Naive thymus-derived CD8-positive, alpha-beta T cell (primary cell): ENCODE measurements at places on chromosomes 2 and 18. TPM values are rescaled to one million over a fixed set of nuclear protein-coding genes. Genes with fewer than 3 reads are reported as not detected.

- peaks cover 6% of the 10 kb centered on the region for H3K36me3 ChIP-seq
- peak overlapping the region; percentile 99 for H3K27ac ChIP-seq
- no peak for DNase-seq
- H3K4me3 ChIP-seq, result peak overlapping the region; percentile 58
- no peaks in the 10 kb centered on the region for H3K27me3 ChIP-seq
Measured at GRCh38 chr18:77061946-77062517, 70.6 kb downstream of the MBP start.

DNA sequence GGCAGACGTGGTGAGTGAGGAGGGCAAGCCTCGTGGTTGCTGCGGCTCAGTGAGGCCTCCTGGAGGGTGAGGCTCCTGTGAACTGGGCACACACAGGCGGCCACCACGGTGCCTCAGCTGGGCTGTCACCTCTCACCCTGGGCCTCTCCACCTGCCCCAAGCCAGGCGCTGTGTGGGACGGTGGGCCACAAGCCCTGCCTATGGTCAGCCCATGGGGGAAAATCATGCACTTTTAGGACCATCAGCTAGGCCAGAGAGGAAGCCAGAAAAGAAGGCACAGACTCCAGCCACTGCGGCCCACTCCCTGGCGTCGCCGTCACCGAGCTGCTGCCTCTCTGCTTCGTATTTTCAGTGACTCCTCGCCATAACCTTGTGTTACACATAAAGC is 28.5 kb upstream of the HS6ST1 start:
- H3K27ac ChIP-seq, result no peak overlapping the region
- no peaks in the 10 kb centered on the region for H3K27me3 ChIP-seq
- H3K36me3 ChIP-seq, result no peaks in the 10 kb centered on the region
- H3K4me1 ChIP-seq, result no peaks in the 10 kb centered on the region
- no peak overlapping the region for H3K4me3 ChIP-seq
- DNase-seq, result no peak

GRCh38 chr18:49189772-49190171 is 239.0 kb upstream of the SMAD7 start:
- H3K4me3 ChIP-seq, result no peak overlapping the region
- peaks cover 4% of the 10 kb centered on the region for H3K4me1 ChIP-seq
- H3K36me3 ChIP-seq, result no peaks in the 10 kb centered on the region
- H3K27ac ChIP-seq, result no peak overlapping the region
- no peaks in the 10 kb centered on the region for H3K27me3 ChIP-seq
- no peak for DNase-seq

GRCh38 chr18:67794521-67794920 is 278.0 kb upstream of the DSEL start:
- H3K36me3 ChIP-seq, result no peaks in the 10 kb centered on the region
- no peak for DNase-seq
- H3K27ac ChIP-seq, result no peak overlapping the region
- H3K4me1 ChIP-seq, result no peaks in the 10 kb centered on the region
- H3K27me3 ChIP-seq, result no peaks in the 10 kb centered on the region

DNA sequence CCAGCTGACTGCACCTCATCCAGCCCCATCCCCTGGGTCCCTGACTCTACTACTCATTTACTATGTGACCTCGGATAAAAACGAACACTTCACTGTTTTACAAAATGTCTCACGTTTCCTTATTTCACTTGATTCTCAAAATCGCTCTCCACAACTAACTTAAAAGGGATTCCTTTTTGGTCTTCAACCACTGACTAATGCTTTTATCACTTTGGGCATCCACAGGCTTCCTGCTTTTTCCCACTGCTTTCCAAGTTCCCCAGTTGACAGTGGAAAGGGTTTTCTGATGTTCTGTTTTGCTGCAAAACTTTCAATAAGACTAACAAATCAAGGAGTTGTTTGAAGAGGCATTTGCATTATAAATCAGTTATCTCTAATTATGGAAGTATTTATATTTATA is 24.1 kb downstream of the EIF2AK3 start:
- no peaks in the 10 kb centered on the region for H3K36me3 ChIP-seq
- no peak for DNase-seq
- no peaks in the 10 kb centered on the region for H3K27me3 ChIP-seq
- no peak overlapping the region for H3K4me3 ChIP-seq
- no peak overlapping the region for H3K27ac ChIP-seq
- H3K4me1 ChIP-seq, result peaks cover 40% of the 10 kb centered on the region

DNA sequence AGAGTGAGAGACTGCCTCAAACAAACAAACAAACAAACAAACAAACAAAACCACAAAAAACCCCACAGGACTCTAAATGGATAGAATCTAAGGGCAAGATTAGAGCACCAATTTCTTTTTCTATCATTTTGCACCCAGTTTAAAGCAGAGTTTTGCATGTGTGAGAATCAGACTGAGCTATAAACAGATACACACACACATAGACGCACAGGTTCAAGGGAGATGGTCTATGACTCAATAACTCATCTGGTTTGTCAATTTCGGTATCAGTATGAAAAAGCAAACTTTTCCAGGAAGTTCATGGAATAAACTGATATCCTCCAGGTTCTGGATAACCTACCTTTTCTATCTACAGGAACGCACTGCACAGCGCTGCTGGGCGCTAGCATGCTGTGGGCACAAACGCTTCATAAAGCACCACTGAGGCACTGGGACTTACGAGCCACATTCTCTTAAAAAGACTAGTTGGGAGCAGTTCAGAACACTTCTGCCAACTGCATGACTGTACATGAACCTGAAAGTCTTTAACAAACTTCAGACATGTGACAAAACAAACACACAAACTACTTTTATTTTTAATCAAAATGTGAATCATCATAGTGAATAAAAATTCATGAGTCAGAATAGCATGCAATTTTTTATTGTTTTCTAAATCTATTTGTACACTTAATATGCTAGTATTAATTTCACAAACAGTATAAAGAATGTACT is 46.6 kb downstream of the ID2 start:
- no peaks in the 10 kb centered on the region for H3K4me1 ChIP-seq
- DNase-seq, result no peak
- no peak overlapping the region for H3K27ac ChIP-seq
- no peaks in the 10 kb centered on the region for H3K27me3 ChIP-seq

DNA sequence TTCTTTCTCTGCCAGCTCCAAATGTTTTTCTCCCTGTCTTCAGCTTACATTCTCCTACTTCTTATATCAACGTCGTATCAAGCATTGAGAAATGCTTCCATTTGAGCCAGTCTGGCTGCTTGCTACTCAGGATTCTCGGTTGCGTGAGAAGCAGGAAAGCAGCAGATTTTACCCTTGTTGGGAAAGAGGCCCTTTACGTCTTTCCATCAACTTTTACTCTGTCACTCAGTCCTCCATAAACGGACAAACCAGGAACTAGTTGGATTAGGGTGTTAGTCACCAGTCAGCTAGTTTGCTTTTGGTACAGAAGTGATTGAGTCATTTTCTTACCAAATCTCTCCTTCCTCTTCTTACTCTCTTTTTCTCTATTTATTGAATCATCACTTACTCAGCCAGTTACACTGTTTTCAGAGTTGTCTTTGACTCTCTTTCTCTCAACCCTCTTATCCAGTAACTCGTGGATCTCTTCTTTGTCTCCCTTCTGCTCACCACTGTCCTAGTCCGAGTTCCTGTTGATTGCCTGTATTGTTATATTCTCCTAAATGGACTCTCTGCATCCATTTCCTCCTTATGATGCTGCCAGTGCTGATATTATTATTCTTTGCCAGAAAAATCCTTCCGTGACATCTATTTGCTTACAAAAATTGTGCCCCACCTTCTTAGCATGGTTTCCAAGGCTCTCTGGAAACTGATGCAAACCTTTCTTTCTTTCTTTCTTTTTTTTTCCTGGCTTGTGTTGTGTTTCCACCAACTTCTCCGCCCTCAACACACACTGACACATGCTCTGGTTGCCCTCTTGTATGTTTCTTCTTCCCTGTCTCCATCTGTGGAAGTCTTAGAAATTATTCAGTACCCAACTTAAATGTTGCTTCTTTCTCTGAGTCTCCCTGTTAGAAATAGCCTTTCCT is 61.5 kb downstream of the VRK2 start:
- H3K4me3 ChIP-seq, result no peak overlapping the region
- peaks cover 23% of the 10 kb centered on the region for H3K36me3 ChIP-seq
- no peaks in the 10 kb centered on the region for H3K4me1 ChIP-seq
- H3K27ac ChIP-seq, result no peak overlapping the region
- H3K27me3 ChIP-seq, result no peaks in the 10 kb centered on the region

DNA sequence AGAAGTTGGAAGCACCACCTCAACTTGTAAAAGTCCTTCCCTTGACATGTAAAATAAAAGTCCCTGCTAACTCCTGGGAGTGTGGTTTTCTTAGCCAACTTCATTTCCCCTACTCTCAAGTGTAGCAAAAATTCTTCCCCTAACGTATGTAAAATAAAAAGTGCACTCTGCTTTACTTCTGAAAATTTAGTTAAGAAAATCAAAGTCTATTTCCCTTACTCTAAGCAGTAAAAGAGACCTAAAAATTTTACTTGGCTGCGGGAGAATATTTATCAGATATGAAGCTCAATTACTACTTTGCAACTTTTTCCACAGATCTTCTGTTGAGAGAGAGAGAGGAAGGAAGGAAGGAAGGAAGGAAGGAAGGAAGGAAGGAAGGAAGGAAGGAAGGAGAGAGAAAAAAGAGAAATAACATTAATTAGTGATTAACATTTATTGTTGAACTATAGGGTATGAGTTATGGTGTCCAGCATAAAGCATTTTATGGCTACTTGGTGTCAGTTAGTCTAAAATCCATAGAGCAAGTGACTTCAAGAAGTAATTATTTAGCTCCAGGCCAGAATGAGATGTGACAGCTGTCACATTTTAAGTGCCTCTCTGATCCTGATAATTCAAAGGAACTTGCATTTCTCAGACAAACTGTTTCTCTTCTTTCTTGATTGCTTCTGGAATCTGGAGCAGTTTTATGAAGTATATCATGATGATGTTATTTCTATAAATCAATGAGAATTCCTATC is 210.3 kb downstream of the TMX3 start:
- no peaks in the 10 kb centered on the region for H3K36me3 ChIP-seq
- no peak for DNase-seq
- no peaks in the 10 kb centered on the region for H3K27me3 ChIP-seq
- H3K27ac ChIP-seq, result no peak overlapping the region

DNA sequence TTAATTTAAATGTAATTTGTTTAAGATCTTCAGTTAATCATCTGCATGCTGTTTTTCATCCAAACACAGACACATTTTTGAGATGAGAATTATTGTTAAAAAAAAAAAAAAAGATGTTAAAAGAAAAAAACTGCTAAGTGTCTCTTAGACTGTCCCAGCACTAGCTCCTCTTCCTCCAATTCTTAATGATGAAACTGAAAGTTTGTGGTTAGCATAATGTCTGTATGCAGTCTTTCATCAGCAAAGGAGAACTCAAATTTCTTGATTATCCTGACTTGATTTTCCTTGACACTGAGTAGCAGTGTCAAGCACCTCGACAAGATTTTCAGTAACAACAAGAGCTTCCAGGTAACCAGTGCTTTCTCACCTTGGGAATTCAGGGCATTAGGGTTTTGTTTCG is 274.4 kb downstream of the LRRTM1 start:
- H3K4me1 ChIP-seq, result no peaks in the 10 kb centered on the region
- no peaks in the 10 kb centered on the region for H3K36me3 ChIP-seq
- no peak overlapping the region for H3K4me3 ChIP-seq
- DNase-seq, result no peak
- no peak overlapping the region for H3K27ac ChIP-seq
- H3K27me3 ChIP-seq, result peaks cover 14% of the 10 kb centered on the region

GRCh38 chr18:2150566-2150965 is 420.7 kb downstream of the METTL4 start:
- no peak overlapping the region for H3K27ac ChIP-seq
- H3K4me1 ChIP-seq, result no peaks in the 10 kb centered on the region
- no peaks in the 10 kb centered on the region for H3K36me3 ChIP-seq
- no peak for DNase-seq

- H3K27ac ChIP-seq, result no peak overlapping the region
- DNase-seq, result no peak
- H3K4me3 ChIP-seq, result no peak overlapping the region
- no peaks in the 10 kb centered on the region for H3K36me3 ChIP-seq
Measured at GRCh38 chr2:201093573-201093972, 21.8 kb downstream of the NDUFB3 start.

GRCh38 chr2:240387669-240388358 is 47.6 kb upstream of the GPC1 start:
- DNase-seq, result no peak
- no peak overlapping the region for H3K27ac ChIP-seq

DNA sequence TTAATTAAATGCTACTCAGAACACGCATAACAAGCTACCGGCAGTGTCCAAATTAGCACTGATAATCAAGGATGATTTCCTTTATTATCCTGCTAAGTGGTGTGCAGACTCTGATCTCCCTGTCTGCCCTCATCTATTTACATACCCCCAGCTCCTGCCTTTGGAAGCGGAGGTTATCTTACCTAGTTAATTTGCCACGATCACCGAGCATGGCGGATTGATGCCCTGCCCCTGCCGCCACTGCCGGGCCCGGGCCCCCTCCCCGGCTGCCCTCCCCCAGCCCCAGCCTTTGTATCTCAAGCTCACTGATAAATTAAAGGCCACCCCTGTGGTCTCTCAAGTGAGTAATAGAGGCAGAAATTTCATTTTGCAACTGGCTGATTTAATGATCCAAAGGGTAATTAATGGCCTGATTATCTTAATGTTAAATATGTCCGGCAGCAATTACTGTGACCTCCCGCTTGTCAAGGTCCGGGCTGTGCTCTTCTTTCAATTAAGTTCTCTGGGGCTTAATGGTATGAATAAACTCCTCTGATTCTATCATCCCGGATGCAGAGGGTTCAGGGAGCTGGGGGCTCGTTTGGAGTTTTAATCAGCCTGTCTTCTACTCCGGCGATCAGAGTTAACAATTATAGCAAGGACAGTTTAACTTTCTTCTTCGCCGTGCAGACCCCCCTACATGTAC is 113.4 kb downstream of the GBX2 start:
- H3K27ac ChIP-seq, result no peak overlapping the region
- peaks cover 3% of the 10 kb centered on the region for H3K4me1 ChIP-seq
- no peak for DNase-seq
- H3K36me3 ChIP-seq, result no peaks in the 10 kb centered on the region
- peaks cover 17% of the 10 kb centered on the region for H3K27me3 ChIP-seq
- H3K4me3 ChIP-seq, result no peak overlapping the region

DNA sequence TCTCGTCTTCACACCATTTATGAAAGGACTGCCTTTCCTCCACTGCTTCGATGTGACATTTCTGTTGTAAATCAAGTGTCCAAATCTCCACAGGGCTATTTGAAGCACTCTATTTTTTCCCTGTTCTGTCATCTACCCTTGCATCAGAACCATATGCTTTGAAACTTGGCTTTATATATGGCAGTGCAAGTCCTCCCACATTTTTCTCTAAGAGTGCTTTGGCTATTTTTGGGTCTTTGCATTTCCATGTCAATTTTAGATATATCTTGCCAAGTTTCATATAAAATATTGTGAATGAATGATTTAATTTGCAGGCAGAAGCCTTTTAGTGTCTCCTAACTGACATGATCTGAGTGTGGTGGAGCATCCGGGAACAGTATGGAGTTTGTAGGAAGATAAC is 37.8 kb upstream of the CBLN2 start:
- no peaks in the 10 kb centered on the region for H3K4me1 ChIP-seq
- no peak overlapping the region for H3K4me3 ChIP-seq
- H3K36me3 ChIP-seq, result no peaks in the 10 kb centered on the region
- no peaks in the 10 kb centered on the region for H3K27me3 ChIP-seq
- no peak for DNase-seq

CIB4 gene
- not detected for total RNA-seq

RAX gene
- total RNA-seq, result not detected

CFAP210 gene
- not detected for total RNA-seq

DCDC2C gene
- total RNA-seq, result not detected

TMEM169 gene
- total RNA-seq, result 4.1 TPM

RND3 gene
- not detected for total RNA-seq

VWC2L gene
- total RNA-seq, result not detected

FAM237A gene
- total RNA-seq, result not detected
